GM23248 (cell line): ENCODE measurements at places on chromosomes 11 and 22.

GRCh38 chr22:20645954-20646353, 128.0 kb upstream of the SERPIND1 start:
- no peak for DNase-seq

GRCh38 chr22:38454353-38455075, 485 bp downstream of the KCNJ4 start:
- peak; percentile 17 for DNase-seq

DNA sequence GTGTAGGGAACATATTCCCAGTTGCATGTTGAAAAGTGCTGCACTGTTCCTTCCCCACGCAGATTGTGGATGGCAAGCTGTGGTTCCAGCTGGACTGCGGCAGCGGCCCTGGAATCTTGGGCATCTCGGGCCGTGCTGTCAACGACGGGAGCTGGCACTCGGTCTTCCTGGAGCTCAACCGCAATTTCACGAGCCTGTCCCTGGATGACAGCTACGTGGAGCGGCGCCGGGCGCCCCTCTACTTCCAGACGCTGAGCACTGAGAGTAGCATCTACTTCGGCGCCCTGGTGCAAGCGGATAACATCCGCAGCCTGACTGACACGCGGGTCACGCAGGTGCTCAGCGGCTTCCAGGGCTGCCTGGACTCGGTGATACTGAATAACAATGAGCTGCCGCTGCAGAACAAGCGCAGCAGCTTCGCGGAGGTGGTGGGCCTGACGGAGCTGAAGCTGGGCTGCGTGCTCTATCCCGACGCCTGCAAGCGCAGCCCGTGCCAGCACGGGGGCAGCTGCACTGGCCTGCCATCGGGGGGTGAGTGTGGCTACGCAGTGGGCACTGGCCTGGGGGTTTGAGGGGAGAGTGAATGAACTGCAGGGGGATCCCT, 102.7 kb upstream of the MTNR1B start:
- no peak for DNase-seq

DNA sequence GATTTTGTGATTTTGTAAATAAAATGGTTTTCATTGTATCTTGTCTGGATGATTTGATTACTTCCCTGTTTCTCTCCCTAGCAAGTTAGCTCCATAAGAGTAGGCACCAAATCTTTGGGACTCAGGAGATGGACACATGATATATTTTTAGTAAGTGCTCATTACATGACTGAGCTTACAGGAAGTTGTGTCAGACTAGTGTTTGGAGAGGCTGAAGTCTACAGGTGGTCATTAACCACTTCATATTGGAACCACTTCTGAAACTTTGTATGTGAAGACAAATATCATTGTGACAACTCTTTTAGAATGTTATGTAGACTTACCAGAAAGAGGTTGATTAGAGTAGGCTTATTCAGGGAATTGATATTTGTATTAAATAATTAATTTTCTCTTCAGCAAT, 19.1 kb downstream of the ARHGAP42 start:
- DNase-seq = no peak

DNA sequence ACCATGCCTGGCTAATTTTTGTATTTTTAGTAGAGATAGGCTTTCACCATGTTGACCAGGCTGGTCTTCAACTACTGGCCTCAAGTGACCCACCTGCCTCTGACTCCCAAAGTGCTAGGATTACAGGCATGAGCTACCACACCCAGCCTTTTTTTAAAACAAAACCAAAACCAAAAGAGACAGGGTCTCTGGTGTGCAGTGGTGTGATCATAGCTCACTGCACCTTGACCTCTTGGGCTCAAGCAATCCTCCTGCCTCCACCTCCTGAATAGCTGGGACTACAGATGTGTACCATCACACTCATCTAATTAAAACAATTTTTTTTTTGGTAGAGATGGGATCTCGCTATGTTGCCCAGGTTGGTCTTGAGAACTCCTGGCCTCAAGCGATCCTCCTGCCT, 77.7 kb downstream of the PTPRJ start:
- DNase-seq = no peak

GRCh38 chr11:100816823-100817222, 129.7 kb downstream of the ARHGAP42 start:
- DNase-seq = no peak

- no peak for DNase-seq
Observed at GRCh38 chr22:29988719-29989118, 91.5 kb upstream of the HORMAD2 start.

GRCh38 chr11:86673872-86674750, 1.7 kb upstream of the ME3 start:
- DNase-seq = no peak

GRCh38 chr11:72885749-72886609, 71.8 kb downstream of the ATG16L2 start:
- DNase-seq = no peak

DNA sequence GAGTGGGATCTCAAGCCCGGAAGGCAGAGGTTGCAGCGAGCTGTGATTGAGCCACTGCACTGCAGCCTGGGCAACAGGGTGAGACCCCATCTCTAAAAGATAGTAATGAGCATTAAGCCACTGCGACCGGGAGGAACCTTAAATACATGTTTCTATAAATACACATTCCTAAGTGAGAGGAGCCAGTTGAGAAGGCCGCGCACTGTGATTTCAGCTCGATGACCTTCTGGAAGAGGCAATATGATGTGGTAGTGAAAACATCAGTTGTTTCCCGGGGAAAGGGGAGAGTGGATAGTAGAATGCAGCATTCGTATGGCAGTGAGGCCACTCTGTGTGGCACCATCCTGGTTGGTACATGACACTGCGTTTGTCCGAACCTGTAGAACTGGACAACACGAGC, 18.0 kb downstream of the PTDSS2 start:
- no peak for DNase-seq

DNA sequence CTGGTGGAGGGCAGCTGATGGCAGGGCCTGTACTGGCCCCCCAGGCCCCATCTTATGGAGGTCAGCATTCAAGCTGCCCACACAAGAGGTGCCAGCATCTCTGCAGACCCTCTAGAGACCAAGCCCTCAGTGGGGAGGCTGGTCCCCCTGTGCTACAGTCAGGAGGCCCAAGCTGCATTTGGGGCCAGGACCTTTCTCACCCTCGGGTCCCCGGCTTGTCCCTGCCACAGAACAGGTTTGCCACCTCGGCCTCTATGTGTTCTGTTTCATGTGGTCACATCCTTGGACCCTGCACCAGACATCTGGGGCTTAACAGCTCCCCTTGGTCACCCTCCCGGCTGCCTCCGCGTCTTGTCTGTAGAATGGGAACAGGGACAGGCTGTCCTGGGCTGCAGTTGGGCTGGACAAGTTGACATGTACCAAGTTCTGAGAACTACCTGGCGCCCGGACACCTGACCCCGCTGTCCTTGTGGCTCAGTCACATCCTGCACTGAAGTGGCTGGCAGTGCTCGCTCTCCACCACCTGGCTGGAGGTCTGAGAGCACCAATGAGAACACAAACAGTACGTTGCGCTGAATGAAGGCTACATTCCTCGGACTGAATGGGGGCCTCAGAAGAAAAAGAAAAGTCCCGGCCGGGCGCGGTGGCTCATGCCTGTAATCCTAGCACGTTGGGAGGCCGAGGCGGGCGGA, 2.7 kb upstream of the PLXNB2 start:
- no peak for DNase-seq

GRCh38 chr11:61161190-61162091, at the start of gene VPS37C:
TSS of gene VPS37C (minus strand) at chr11:61161426. CDS start at chr11:61138829, 22,597 bp downstream.
- peak; percentile 94 for DNase-seq

GRCh38 chr11:113168354-113169342, 145.7 kb upstream of the TTC12 start:
- no peak for DNase-seq

GRCh38 chr11:105389952-105390351, 219.9 kb upstream of the GRIA4 start:
- no peak for DNase-seq

- no peak for DNase-seq
Observed at GRCh38 chr11:119874660-119875238, 145.7 kb upstream of the NECTIN1 start.

GRCh38 chr11:96567667-96568066, 177.9 kb downstream of the JRKL start:
- no peak for DNase-seq

- peak; percentile 82 for DNase-seq
Observed at GRCh38 chr11:9015677-9016076, 11.9 kb upstream of the NRIP3 start.

DNA sequence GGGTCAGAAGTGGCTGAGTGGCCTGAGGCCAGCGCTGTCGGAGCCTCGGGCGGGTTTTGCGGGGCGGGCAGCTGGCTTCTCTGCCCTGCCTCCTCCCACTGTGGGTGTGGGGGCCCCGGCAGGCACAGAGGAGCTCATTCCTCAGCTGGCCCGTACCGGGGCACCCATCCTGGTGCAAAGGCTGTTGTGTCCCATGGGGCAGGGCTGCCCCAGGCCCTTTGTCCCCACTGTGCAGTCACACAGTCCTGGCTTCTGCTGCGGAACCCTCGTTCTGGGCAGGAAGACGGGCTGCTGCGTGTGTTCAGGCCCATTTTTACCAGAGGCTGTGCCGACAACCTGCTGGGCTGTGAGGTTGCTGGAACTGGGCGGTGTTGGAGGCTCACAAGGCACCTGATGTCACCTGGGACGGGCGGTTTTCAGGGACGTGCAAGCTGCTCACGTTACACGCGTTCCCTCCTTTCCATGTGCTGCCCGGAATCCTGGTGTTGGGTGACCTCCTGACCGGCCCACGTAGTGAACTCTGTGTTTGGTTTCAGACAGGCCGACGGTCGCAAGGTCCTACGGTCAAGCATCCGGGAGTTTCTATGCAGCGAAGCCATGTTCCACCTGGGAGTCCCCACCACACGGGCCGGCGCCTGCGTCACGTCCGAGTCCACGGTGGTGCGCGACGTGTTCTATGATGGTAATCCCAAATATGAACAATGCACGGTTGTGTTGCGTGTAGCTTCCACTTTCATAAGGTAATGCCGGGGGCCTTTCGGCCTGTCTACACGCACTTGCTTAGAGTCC, 5.2 kb downstream of the SELENOO start:
- no peak for DNase-seq

DNA sequence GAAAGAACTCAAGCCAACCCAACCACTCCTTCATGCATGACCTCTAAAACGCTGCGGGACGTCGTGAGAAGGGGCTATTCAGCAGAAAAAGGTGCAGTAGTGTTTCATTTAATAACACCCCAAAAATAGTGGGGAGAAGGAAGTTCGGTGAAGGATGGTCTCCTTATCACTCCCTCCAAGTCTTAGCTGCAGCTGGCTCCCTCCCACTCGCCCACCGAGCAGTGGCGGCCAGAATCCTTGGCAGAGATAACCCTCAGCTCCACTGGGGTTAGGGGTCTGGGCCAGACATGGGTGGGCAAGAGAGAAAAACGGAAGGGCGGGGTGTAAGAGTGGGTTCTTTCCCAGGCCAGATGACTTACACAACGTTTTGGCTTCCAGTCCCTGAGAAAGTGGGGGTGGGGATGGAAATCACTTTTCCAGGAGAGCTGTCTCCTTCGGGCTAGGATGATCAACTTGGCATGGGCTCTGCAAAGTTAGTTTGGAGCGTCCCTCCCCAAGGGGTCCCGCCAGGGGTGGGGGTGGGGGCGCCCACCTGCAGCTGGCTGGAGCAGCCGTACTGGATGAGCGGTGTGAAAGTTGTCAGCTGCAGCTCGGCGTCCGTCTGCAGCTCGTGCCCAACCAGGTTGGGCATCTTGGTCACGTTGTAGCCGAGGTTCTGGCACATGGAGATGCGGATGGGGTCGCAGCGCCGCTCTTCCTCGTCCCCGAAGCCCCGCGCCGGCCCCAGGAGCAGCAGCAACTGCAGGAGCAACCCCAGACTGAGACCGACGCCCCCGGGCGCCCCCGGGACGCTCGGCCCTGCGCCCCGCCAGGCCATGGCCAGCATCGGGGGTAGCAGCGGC, 705 bp downstream of the FZD4 start:
- DNase-seq = peak; percentile 59

- peak; percentile 29 for DNase-seq
Observed at GRCh38 chr22:26466196-26466595, 17.4 kb downstream of the HPS4 start.

- no peak for DNase-seq
Observed at GRCh38 chr11:23973244-23973643, 523.6 kb upstream of the LUZP2 start.
